ENCODE measurements at places on chromosomes 5 and 9.

- DNase-seq, result no peak
Measured at GRCh38 chr9:33210006-33210715, 29.8 kb upstream of the SPINK4 start.

DNA sequence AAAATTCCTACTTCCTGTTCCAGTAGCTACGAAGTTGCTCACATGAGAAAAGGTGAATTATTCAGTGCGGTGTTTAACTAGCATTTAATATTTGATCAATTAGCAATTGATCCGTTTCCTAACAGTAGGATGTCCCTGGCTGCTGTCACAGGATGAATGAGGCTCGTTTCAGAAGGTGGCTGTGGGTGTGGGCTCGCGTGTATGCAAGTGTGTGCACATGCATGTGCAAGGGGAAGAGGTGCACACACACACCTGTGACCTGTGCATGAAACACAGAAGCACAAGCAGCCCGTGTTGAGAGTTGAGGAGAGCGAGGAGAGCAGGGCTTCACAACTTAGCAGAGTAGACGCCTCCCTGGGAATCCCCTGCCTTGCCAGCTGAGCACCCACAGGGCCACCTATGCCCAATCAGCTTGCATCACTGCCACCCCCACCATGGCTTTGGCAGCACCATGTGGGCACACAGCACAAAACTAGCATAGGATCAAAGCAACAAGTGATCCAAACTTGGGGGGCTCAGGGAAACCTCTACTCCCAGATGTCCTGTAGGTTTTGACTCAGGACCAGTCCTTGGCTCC lies 107.2 kb downstream of the C5orf15 start:
- peak; percentile 53 for DNase-seq

DNA sequence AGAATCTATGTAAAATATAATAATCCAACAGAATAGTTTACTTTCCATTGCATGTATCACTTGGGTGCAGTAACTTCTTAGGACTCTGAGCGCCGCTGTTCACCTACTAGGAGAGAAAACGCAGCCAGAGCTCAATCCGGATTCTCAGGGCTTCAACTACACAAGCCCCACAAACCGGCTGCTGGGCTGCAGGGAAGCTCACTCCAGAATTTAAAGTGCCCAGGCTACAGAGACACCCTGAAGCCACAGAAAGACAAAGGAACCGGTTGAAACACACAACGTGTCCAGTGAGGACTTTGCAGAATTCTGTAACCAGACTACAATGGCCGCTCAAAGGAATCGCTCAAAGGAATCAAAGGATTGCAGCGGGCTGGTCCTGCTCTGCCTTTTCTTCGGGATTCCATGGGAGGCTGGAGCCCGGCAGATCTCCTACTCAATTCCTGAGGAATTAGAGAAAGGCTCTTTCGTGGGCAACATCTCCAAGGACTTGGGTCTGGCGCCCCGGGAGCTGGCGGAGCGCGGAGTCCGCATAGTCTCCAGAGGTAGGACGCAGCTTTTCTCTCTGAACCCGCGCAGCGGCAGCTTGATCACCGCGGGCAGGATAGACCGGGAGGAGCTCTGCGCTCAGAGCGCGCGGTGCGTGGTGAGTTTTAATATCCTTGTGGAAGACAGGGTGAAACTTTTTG lies at the start of gene PCDHGA10:
TSS of gene PCDHGA10 (plus strand) at position 134 of the 686 bp plus-strand sequence. CDS start at position 323, 189 bp downstream.
- DNase-seq, result peak; percentile 66

DNA sequence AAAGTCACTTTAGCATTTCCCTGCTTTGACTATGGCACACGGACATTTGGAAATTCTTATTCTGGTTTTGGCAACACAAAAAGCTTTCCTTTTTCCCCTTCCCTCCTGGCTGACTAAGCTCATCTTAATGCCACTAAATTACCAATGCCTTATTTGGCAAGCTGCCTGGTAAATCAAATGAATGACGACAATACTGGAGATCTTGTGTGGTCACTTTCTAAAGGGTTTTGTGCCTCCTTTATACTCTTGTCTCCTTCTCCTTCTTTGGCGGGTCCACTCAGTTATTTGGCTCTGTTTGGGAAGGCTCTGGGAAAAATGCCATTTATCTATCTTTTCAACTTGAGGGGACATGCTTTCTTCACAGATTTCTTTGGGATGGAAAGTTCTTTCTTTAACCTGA lies 34.9 kb downstream of the SH3GL2 start:
- no peak for DNase-seq

DNA sequence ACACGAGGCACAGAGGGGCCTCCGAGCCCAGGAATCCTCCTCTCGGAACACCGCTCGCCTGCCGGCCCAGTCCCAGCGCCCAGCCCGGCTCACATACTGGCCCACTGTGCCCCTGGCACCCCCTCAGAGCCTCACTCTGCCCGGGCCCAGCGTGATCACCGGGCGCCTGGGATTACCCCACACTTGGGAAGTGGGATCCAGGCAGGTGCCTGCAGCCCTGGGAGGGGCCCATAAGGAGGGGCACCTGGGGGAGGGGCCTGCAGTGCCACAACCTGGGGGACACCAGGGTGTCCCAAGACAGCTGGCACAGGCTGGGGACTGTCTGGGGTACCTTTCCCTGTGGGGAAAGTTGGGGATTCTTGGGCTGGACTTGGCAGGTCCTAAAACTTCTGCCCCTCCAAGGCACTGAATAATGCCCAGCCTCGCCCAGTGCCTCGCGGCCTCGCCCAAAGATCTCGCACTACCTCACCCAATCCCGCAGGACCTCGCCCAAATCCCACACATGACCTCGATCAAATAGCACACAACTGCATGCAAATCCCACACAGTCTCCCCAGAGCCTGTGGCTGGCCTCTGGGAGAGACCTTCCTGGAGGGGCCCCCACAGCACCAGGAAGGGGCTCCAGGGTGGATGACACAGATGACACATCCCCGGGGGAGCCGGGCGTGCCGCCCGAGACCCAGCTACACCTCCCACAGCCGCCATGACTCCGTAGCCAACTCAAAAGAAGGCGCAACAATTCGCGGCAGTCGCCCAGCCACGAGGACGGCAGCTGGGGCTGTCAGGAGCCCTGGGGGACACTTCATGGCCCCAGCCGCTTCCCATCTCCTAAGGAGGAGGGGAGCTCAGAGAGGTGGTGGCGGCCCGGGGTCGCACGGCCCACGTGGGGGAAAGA lies 13.7 kb downstream of the NOTCH1 start:
- peak; percentile 51 for DNase-seq

DNA sequence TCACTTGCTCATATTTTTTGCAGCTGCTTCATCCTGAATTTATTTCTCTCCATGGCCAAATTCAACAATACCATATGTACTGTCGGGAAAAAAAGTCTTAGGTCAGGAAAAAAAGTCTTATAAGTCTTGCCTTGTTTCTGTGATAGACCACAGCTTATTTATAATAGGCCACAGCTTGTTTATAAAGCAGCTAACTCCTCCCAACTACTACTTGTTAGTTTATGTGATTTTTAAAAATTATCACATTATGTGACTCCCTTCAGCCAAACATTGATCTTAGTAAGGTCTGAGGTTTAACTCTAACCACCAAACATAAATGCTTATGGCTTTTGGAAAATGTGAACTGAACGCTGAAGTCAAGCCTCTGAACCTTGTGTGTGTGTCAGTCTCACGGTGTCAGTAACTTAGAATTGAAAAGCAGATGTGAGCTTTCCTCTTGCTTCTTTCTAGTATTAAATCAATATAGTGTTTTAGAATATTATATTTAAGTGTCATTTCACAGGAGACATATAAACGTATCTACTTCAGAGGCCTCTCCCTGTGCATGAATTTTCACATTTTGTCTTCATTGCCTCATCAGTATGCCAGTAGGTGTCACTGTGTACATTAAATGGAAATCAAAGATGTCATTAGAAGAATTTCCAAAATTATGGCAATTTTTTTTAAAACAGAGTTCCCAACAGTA lies 51.3 kb downstream of the SNX24 start:
- DNase-seq, result no peak

DNA sequence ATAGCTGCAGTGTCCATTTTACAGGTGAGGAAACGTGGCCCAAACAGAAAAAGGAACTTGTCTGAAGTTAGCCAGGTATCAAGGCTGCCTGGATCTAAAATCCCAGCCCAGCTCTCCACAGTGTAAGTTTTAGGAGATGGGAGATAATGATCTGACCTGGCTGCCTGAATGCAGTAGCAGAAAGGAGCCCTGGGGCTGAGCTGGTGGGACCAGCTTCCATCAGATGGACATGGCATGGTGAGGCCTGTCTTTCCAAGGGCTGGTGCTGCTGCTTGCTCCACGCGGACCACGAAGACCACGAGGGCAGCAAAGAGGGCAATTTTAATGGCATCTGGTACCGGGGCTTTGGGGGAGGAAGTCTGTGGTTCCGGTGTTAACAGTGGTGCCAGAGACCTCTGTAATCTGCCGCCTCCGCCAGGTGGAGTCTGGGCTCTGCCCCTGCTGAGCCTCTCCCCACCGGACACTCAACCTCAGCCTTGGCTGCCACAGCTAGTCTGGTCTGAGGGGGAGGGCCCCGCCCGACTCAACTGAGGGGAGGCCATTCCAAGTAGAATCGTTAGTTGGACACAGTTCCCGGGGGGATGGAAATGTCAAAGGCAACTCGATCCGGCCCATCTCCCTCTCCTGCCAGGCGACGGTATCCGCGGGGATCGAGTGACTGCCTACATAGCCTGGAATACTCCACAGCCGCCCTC lies 650 bp downstream of the MYORG start:
- peak; percentile 62 for DNase-seq

DNA sequence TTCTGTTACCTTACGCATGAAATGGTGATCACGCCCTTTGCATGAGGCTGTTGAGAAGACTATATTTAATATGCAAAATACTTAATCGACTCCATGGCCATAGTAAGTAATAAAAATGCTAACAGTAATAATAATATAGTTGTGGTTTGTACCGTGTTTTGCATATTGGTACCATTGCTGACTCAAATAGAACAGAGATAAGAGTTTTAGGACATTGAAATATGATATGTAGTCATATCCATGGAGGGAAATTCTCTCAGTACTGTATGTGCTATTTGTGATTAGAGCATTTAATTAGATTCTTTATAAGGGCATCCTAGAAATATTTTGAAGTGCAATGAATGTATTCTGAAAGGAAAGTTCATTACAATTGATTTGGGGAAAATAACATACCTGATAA lies 41.9 kb downstream of the CFAP90 start:
- DNase-seq, result no peak

GRCh38 chr5:94983861-94984535 lies 300.9 kb downstream of the MCTP1 start:
- DNase-seq, result no peak

GRCh38 chr5:164153469-164154172 lies 648.2 kb downstream of the MAT2B start:
- DNase-seq, result no peak

- DNase-seq, result no peak
Measured at GRCh38 chr9:98404237-98404636, 148.8 kb upstream of the TBC1D2 start.

GRCh38 chr5:67089200-67089725 lies 107.3 kb downstream of the CD180 start:
- DNase-seq, result no peak

DNA sequence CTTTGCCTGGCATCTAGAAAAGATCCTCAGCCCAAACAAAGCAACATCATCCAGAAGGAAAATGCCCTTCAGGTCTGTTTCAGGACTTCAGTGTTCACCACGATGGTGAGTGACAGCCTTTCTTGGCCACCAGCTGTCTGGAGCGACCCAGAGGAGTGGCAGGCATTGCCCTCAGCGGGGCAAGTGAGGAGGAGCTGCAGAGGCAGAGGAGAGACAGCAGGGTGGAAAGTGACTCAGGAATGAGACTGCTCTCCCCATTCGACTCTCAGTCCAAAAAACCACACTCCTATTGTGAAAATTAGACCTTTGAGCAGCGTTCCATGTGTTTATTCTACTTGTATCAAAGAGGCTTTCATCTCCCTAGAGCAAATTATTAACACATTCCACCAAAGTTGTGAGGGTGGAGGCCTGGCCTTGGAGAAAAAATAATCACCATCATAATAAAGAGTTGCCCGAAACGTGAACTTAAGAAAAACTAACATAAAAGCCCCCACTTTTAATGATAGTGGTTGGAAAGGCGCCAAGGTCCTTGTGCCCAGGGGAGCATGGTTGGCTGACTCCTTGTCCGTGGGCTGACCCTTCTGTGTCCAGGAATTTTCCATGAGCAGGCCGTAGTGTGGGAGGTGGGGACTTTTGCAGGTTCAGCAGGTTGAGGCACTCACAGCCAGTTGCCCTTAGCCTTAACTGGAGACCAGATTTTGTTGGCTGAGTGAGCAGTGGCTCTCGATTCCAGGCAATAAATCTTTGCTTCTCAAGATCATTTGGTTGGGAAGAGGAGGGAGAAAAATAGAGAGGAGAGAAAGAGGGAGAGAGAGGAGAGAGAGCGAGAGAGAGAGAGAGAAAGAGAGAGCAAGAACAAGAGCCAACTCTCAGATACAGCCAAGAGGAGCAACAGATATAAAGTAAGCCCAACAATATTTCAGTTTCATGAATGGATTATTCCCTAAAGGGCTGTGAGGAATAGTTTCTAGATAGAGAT lies 125.9 kb upstream of the ANKRD55 start:
- DNase-seq, result no peak

DNA sequence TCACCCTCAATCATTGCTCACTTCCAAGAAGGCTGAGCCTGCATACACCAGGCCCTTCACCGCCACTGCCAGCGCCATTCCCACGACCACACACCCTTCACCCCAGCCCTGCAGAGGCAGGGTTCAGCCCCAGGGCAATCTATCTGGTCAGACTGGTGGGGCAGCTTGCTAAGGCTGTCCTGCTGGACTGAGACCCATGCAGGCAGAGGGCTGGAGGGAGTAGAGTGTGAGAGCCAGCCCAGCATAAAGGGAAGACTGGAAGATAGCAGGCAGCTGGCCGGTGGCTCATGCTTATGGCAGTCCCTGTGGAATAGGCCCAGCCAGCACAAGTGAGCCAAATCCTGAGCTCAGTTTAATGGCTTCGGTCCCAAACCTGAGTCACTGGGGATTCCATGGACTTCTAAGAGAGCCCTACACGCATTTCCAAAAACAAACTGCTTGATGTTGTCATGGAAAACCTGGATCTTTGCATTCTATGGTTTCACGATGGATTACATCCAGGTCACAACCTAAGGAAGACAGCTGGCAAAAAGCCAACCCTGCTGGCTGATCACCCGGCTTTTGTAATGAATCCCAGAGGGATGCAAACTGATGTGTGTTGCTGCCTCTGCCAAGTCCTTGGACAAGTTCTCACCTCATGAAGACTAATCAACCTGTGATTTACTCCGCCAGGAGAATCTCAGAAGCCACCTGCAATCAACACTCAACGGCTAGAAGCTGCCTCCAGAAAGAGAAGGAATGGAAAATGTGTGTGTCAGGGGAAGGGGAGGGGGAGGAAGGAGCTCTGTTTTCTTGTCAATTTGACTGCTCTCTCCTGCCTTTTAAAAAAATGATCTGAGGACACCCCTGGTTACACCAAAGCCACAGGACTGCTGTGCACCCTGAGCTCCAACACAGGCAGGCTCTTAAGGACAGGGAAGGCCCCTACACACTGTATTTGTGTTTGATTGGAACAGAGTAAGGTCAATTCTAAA lies 143.6 kb downstream of the LHFPL2 start:
- DNase-seq, result no peak
